ENCODE measurements at places on chromosomes 5 and 9. TPM values are rescaled to one million over a fixed set of nuclear protein-coding genes. Genes with fewer than 3 reads are reported as not detected.

DMRT2 gene
- polyA plus RNA-seq: not detected

DNA sequence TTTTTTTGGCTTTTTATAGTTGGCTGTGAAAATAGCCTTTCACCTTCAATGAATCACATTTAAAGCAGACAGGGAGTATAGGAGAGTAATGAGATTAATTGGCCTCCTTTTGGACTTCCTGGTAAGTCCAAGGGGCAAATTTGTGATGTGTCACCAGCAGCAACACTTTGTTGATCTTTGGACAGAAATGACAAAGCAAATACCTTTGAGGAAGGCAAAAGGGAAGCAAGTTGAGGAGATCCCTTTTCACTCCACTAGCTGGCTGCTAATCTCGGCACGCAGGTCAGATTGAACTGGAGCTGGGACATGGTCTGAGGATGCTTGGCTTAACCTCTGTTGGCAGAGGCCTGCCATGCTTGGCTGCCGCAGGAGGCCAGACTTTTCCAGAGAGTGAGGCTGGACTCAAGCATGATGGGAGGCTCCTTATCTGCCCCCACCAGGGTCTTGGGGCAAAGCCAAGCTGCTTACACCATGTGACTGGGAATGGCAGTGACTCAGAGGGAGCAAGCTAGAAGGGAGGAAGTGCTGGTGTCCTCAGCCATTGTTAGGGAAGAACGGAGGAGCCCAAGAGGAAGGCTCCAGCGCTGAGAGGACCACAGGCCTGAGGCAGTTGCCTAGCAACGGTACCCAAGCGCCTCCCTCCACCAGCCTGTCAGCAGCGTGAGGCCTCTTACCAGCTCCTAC lies 174.5 kb upstream of the MAP1B start:
- peak; percentile 91 for DNase-seq

DNA sequence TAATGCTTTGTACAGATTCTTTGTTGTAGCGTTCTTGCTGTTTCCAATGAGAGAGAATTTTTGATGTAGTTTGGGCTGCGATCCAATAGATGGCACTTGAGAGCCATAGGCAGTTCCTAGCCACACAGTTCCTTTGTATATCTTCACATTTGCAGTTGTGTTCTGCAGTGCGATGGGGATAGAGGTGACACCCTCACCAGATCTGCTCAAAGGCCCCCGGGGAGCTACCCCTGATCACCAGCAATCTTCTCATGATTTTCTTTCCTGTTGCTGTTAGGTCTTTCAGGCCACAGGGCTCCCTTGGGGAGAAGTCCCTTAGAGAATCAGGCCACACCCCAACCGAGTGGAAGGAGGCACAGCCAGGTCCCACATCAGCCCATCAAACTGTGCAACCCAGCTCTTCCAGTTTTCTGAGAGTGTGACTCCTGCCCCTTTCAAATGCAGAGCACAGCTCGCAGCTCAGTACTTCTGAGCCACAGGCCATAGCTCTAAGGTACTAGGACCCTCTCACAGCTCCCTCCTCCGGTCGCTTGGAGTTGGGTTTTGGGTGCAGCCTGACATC lies 353.7 kb downstream of the SLCO4C1 start:
- DNase-seq: peak; percentile 23

- DNase-seq: no peak
These were observed 138.4 kb downstream of the EFNA5 start for GRCh38 chr5:107532169-107532878.

- no peak for DNase-seq
These were observed 1435.2 kb upstream of the CDH9 start for GRCh38 chr5:28473531-28474107.
